Activated T-helper 17 cell treated with anti-CD3 and anti-CD28 coated beads, Interleukin-2, amount 50 U/mL, for 72 hours (primary cell): ENCODE measurements at places on chromosomes 7 and 10. TPM values are rescaled to one million over a fixed set of nuclear protein-coding genes. Genes with fewer than 3 reads are reported as not detected.

PAX2 gene
- 0.16 TPM for total RNA-seq

CFAP70 gene
- 0.74 TPM for total RNA-seq

WDFY4 gene
- total RNA-seq = 0.35 TPM

ANXA8L1 gene
- total RNA-seq = not detected

DLX5 gene
- total RNA-seq = not detected

PGAM2 gene
- 2.4 TPM for total RNA-seq

PCGF5 gene
- 37.3 TPM for total RNA-seq

MLXIPL gene
- not detected for total RNA-seq

PPP1R17 gene
- total RNA-seq = not detected

NODAL gene
- not detected for total RNA-seq

AMZ1 gene
- 0.69 TPM for total RNA-seq

C7orf33 gene
- not detected for total RNA-seq

PLAU gene
- 0.37 TPM for total RNA-seq

RNF148 gene
- not detected for total RNA-seq

BMI1 gene
- total RNA-seq = 61.4 TPM

GALNT17 gene
- total RNA-seq = not detected

GLI3 gene
- 0.17 TPM for total RNA-seq

PRF1 gene
- 28.5 TPM for total RNA-seq

FAM241B gene
- total RNA-seq = 9.4 TPM

HOGA1 gene
- total RNA-seq = not detected

LRRN3 gene
- total RNA-seq = 30.4 TPM

TRPV5 gene
- not detected for total RNA-seq

RSBN1L gene
- 21.6 TPM for total RNA-seq

NKX1-2 gene
- total RNA-seq = not detected

SLC13A1 gene
- not detected for total RNA-seq
